Dermis microvascular lymphatic vessel endothelial cell (primary cell): ENCODE measurements at places on chromosomes 3 and 15. TPM values are rescaled to one million over a fixed set of nuclear protein-coding genes. Genes with fewer than 3 reads are reported as not detected.

Gene APPL1
- 40.2 and 45.1 TPM in 2 replicates for total RNA-seq

Gene DNAJA4
- 0.90 and 2.0 TPM in 2 replicates for total RNA-seq

Gene GABPB1
- total RNA-seq, result 70.5 and 80.3 TPM in 2 replicates

Gene GPR156
- under 0.01 TPM in 2 replicates for total RNA-seq
